ENCODE measurements at places on chromosomes 5 and 9.

- DNase-seq, result no peak
These were observed 554.0 kb downstream of the BNC2 start for GRCh38 chr9:16316456-16316855.

DNA sequence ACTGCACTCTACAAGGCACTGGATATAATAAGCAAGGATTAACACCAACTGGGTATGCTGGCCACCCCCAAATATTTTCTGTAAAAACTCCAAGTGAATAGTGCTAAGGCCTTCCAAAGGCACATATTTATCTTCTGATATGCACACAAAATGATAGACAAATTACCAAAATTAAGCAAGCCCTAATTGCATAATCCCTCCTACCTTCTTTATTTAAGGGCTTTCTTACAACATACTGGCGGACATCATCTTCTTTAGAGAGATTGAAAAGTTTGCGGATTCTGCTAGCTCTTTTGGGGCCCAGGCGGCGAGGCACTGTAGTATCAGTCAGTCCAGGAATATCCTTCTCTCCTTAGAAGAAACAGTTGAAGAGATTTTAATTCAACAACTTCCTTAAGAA, 1.9 kb downstream of the RPS6 start:
- no peak for DNase-seq

DNA sequence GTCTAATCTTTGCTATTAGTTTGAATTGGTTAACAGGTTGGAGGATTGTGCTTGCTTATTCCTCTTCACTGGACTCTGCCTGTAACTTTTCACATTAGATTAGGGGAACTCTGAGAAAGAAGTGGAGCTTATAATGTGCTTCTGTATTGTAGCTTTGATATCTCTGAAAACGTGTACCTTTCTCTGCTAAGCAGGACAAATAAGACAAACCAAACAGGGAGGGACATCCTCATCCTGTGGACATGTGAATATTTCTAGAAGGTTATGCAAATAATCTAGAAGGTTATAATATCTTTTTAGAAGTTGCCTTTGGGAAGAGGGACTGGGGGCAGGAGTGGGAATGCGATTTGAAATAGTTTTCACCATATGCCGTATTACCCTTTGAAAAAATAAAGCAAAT, 11.7 kb downstream of the IQGAP2 start:
- no peak for DNase-seq

GRCh38 chr5:37552770-37553719, 173.9 kb downstream of the WDR70 start:
- no peak for DNase-seq

DNA sequence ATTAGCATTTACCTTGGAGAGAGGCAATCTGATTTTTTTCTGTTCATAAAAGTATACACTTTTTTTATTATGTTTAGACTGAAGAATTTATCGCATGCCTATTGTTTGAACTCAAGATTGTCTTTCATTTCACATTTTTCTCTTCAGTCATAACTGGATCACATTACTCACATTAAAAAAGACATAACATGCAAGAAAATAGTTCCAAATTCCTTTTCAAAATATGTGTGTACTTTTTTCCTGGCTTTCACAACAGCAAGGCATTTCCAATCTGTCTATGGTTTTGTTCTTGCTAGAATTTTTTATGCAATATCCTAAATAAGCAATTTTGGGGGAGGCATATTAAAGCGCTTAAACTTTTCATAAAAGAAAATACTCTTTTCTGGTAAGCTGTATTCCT, 21.2 kb downstream of the FTMT start:
- no peak for DNase-seq

GRCh38 chr5:148290271-148291195, 21.7 kb upstream of the SPINK7 start:
- DNase-seq, result no peak
